AG08395 (cell line): ENCODE measurements at places on chromosomes 2 and 18.

GRCh38 chr2:226771067-226771466, 28.6 kb downstream of the IRS1 start:
- DNase-seq: no peak

GRCh38 chr2:74585406-74586185, 31.1 kb downstream of the DOK1 start:
- no peak for DNase-seq

- DNase-seq: no peak
Measured at GRCh38 chr2:238224356-238225035, 15.3 kb downstream of the HES6 start.

- no peak for DNase-seq
Measured at GRCh38 chr2:157726946-157727345, 98.3 kb upstream of the ACVR1C start.

GRCh38 chr18:5464251-5464650, 79.5 kb downstream of the EPB41L3 start:
- DNase-seq: no peak

GRCh38 chr2:13015532-13016320, 299.0 kb downstream of the TRIB2 start:
- DNase-seq: no peak

- DNase-seq: peak; percentile 63
Measured at GRCh38 chr2:20052861-20053281, 1.4 kb upstream of the LAPTM4A start.

DNA sequence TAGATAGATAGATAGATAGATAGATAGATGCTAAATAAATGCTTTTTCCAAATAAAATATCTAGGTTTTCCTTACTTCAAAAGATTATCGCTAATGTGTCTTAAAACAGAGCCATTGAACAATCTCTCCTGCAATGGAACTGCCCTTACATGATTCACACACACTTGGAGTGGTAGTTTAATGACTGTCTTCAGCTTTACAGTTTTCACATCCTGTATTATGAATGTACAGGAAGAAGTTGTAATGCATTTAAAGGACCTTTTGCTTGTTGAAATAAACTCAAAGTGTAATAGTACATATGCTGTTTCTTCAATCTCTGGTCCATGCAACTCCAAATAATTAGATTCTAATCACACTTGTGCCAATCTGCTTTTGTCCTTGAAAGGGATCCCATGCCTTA, 797.6 kb upstream of the CDH2 start:
- DNase-seq: no peak

GRCh38 chr2:232138441-232138840, 176.9 kb downstream of the DIS3L2 start:
- no peak for DNase-seq

DNA sequence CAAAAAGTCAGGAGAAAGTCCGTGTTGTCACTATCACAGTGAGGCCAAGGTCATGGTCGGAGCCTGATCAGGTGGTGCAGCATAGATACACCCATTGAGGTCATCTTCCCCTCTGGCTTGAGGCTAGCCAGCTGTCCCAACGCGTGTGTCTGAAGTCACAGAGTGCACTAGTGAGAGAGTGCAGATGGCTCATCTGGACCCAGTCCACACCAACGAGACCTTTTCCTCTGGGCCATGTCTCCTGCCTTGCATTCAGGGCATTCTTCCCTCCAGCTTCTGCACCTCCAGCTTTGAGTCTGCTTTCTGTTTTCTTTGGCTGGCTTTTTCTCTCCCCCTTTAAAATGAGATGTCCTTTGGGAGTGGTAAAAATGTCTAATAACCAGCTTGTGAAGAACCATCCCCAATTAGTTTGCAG, 146.9 kb downstream of the TDRD15 start:
- DNase-seq: no peak

DNA sequence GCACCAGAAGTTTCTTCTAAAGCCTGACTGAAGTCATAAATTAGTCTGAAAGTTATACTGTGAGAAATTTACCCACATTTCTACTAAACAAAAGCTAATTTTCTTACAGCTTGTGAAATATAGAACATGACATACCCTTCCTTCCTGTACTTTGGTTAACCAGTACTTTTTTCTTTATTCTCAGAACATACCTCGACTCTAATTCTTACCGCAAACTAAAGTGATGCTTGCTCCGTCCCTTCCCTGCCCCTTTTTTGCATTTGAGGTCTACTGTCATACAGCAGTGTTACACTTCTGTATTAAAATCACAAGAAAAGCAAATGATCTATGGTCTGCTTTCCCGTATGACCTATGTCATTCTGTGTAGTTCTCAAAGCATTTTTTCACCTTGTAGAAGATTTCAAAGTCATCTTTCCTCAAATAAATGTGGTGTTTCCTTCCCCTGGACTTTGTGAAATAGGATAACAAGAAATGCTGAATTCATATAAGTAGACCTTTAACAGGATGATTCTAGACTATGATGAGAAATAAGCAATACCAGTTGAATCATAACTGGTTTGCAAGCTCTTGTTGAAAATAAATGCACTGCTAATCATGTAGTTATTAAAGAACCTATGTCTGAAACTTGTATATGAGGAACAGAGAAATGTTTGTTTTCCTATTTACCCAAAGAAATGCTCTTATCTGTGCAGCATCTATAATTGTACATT, 30.4 kb downstream of the CYTIP start:
- DNase-seq: no peak

- no peak for DNase-seq
Measured at GRCh38 chr2:126839796-126840195, 58.9 kb upstream of the TEX51 start.

- no peak for DNase-seq
Measured at GRCh38 chr2:40361478-40361877, 90.4 kb downstream of the SLC8A1 start.

DNA sequence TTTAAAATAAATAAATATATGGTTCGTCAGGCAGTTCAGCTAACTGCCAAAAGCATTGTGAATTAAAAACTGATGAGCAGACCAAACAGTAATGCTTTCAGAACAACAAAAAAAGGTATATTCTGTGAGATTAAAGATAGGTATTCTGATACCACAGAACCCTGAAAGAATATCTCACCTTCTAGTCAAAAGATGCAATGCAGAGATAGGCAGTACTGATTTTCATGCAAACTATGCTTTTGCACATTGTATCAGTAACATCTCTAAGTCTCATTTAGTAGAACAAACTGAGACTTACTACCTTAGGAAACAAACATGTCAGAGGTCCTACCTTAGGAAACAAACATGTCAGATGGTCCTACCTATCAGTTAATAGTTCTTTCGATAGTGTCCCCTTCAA, 32.4 kb downstream of the CUL3 start:
- no peak for DNase-seq

DNA sequence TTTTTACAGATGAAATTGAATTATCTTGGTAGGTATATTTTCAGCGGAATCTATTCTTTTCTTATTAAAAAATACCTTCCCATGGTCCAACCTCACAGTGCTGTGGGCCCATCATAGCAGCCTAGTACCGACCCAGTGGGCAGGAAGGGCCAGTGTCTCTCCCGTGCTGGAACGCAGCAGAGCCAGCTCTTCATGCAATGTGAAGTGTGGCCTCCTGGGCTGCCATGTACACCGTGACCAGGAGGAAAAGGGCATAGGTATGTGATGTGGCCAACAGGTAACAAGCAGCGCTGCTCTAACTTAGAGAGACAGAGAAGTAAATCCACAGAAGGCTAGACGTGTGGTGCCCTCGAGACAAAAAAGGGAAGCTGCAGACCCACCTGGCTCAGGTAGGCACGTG, 221.1 kb upstream of the SALL3 start:
- DNase-seq: no peak

DNA sequence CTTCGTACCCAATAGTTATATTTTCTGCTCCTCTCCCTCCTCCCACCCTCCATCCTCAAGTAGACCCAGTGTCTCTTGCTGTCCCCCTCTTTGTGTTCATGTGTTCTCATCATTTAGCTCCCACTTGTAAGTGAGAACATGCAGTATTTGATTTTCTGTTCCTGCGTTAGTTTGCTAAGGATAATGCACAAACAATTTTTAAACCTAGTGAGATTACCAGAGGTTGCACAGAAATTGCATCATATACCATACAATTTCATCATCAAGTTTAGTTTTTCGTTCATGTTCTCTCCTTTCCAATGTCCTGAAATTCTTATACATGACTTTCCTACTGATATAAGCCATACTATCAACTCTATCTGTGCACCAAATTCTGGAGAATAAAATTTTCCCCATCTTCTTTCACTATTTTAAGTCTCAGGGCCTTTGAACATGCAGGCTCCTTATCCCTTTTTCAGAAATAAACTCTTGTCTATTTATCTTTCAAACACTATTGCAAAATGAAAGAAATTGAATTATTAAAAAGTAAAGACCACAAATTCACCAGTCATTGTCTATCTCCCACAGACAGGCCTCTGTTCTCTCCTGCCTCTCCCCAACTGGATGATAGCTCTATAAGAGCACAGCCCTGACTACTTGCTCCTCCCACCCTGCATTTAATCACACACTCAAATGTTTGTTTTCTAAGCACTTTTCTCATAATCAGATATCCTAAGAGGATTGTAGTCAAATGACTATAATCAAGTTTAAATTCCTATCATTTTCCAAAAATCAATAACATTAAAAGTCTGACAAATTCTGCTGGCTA, 27.2 kb upstream of the B4GALT6 start:
- DNase-seq: no peak

GRCh38 chr2:234136461-234136860, 86.0 kb downstream of the SPP2 start:
- DNase-seq: no peak

DNA sequence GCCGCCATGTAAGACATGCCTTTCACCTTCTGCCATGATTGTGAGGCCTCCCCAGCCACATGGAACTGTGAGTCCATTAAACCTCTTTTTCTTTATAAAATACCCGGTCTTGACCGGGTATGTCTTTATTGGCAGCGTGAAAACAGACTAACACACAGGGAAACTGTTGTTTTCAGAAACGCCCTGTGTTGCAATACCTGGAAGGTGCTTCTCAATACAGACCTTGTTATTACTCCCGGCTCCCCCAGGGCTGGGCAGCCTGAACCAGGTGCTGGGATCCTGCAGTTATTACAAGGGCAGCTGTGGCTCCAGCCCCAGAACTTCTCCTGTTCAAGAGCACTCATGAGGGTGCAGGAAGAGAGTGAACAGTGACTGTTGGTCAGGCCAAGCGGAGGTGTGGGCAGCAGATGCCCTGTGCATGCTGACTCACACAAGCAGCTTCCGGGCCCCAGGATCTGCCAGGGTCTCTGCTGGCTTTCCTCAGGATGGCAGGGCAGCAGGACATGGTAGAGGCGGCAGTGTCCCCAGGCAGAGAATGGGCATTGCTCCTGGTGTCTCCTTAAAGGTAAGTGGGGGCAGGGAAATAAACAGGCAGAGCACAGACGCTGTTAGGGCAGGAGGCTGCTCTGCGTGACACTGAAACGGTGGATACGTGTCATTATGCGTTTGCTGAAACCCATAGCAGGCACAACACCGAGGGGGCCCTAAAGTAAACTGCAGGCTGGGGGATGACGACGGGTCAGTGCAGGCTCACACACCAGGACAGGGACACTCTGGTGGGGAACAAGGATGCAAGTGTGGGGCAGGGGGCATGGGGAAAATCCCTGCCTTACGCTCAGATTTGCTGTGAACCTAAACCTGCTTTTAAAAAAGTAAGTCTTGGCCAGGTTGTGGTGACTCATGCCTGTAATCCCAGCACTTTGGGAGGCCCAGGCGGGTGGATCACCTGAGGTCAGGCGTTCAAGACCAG, 89.1 kb downstream of the NDUFA10 start:
- no peak for DNase-seq

GRCh38 chr2:10080536-10081304, 509 bp upstream of the CYS1 start:
- no peak for DNase-seq
